Karpas-422 (cell line): ENCODE measurements at places on chromosomes 16 and 17. TPM values are rescaled to one million over a fixed set of nuclear protein-coding genes. Genes with fewer than 3 reads are reported as not detected.
A peak's percentile ranks its signal among the peaks of the same experiment; 100 is the strongest.

DNA sequence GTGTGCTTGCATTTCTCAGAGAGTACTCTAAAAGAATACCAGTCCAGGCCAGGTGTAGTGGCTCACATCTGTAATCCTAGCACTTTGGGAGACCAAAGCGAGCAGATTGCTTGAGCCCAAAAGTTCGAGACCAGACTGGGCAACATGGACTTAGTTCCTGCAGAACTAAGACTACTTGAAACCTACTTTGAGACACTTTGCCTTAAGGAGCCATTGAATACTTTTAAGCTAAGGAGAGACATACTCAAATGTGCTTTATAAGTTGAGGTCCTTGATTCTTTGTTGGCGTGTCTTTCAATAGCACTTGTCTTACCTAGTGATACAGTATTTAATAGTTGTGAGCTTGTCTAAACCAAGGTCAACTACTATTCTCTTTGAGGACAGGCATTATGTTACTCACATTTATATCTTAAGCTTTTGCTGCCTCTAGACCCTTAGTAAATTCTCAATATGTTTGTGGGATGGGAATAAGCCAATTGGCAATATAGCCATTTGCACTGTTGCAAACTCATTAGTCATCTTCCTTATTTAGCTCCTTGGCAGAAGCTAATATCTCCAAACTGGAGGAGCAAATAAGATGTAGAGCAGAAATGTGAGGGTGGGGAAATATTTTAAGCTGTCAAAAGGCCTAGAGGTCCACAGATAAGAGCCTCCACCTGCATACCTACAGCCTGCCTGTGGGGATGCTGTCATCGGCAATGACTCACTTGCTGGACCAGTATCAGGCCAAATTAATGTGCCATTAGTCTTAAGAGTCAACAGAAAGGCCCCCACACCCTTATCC is 16.3 kb downstream of the SCPEP1 start:
- DNase-seq, result no peak

- DNase-seq, result peak; percentile 66
These were observed 203.9 kb downstream of the CEP112 start for GRCh38 chr17:65987988-65988387.

Gene SP2
- total RNA-seq, result 3.6 and 4.4 TPM in 2 replicates

DNA sequence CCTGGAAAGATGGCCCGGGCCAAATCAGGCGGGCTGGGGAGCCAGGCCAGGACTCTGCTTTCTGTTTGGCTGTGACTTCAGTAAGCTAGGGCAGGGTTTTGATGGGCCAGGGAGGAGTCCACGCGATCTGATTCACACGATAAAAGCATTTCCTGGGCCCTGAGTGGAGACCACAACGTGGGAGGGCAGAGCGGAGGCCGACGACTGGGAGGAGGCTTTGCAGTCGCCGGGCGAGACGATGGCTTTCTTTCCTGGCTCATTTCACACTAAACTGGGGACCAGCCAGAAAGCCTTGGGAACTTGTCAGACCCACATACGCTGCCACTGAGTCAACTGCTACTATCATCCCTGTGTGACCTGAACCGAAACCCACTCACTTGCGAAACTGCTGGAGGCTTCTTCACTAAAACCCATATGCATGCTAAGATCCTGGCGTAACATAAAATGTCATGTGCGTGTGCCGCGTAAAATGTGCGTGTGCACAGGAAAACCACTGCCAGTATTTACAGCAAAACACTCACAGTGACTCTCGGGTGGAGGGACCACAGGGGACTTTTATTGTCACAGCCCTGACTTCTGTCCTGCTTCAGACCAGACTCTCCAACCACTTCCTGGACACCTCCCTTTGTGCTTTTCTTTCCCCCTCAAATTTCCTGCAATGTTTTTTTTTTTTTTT is 14.2 kb upstream of the RHBDF2 start:
- no peak for DNase-seq

- DNase-seq, result no peak
These were observed 282.5 kb downstream of the SNX29 start for GRCh38 chr16:12258861-12259645.

- peak; percentile 63 for DNase-seq
These were observed 18.0 kb downstream of the ADCY7 start for GRCh38 chr16:50284131-50284911.
